ENCODE measurements at places on chromosomes 2 and 18.

- no peak for DNase-seq
Observed at GRCh38 chr2:176083796-176084261, at the start of gene EVX2. EVX2 (minus strand) TSS chr2:176083962; CDS start chr2:176083776, 186 bp downstream.

- DNase-seq = no peak
Observed at GRCh38 chr2:95323347-95324155, 26.4 kb downstream of the KCNIP3 start.

GRCh38 chr18:72612894-72613533 lies 68.9 kb upstream of the CBLN2 start:
- DNase-seq = no peak

DNA sequence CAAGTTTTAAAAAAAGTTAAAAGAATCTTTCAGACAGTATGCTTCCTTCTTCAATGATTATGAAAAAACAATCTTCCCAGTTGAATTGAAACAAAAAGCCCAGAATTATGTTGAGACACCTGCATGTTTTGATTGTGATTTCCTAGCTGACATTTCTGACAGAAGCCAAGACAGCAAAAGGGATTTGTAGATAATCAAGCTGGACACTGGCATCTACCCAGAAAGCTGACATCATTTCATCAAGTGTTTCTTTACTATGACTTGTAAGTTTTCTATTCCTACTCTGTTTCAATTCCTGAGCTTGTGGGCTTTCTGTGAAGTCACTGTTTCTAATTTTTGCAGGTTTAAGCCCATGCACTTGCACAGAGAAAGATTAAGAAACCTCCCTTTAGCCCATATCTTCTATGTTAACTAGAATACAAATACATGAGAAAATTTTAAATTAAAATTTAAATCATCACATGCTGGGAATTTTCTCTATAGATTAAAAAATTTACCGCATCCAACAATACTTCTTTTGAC lies 82.9 kb upstream of the CCDC85A start:
- DNase-seq = no peak

- no peak for DNase-seq
Observed at GRCh38 chr18:55386545-55386944, 201.4 kb downstream of the TCF4 start.

GRCh38 chr2:166637051-166637450 lies 143.0 kb upstream of the SCN7A start:
- DNase-seq = no peak

- no peak for DNase-seq
Observed at GRCh38 chr2:190959911-190960788, 53.8 kb downstream of the STAT1 start.

GRCh38 chr18:55457028-55457427 lies 131.0 kb downstream of the TCF4 start:
- DNase-seq = no peak

DNA sequence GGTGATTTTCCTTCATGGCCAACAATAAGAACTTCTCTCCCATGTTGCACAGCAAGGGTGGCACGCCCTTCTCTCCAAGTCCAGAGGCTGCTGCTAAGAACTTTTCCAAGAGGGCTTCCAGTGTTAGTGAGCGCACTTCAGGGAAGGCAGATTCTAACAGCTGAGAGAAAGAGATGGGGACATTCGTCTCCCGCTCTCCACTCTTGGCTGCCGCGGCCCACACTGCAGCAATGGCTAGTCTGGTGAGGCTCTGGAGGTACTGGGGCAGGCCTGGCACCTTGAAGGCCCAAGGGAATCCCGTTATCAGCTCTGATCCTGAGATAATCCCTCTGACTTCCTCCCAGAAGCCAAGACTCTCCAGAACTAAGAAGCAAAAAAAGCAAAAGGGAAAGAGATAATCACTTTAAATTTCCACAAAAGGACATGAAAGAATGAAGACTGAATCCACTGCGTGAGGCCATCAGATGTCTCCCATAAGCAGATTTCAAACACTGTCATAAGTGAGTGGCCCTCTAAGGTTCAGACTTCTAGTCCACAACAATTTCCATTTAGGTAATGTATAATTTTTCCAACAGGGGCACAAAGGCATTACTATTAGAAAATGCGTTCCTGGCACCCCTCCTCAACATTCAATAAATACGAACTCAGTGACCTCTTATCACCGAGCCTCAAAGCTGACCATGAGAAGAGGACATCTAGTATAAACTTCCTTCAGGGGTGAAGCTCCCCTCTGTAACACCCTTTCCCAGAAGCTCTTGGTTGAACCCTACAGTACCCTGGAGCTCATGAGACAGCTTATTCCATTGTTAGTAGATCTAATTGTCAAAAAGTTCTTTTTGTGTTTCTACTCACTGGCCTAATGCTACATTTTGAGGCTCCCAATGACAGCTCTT lies 66.7 kb upstream of the ZFP36L2 start:
- DNase-seq = no peak

DNA sequence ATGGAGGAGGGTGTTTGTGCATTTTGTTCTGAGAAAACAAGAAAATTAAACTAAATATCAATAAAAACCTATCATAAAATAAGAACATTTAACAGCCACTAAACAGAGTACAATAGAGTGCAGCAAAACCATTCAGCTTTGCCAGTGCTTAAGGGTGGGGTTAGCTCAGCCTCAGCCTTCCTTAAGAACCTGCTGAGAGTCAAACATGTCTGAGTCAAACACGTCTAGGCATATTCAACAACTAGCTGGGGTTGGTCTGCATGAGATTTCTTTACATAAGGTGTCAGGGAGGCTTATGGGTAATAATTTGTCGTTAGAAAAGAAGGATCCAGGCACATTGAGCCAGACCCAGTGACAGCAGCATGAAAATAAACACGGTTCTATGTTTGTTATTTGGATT lies 298.2 kb downstream of the SP3 start:
- DNase-seq = no peak

DNA sequence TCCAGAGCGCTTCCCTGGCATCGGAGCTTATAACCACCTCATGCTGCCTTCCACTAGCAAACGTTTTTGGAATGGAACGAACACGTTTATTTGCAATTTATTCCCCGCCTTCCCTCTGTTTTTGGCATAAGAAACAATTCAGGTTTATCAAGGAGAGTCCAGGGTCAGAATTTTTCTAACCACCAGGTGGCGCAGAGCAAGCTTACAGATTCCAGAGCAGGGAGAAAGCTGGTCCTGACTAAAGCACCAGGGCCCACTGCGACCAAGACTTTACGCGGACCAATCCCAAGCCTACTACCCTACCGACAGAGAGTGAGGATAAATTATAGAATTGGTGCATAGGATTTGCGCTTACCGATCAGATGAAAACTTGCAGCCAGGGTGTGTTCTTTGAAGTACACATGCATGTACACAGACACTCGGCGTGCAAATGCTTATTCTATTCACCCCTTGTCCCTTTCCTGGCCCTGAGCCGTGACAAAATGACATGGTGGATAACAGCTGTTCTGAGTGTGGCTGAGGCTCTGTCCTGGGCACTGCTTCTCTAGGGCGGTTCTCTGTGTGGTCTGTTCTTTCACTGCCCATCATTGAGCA lies 34.7 kb downstream of the NAPG start:
- DNase-seq = no peak

GRCh38 chr18:54532222-54532621 lies 58.8 kb upstream of the DYNAP start:
- DNase-seq = no peak

DNA sequence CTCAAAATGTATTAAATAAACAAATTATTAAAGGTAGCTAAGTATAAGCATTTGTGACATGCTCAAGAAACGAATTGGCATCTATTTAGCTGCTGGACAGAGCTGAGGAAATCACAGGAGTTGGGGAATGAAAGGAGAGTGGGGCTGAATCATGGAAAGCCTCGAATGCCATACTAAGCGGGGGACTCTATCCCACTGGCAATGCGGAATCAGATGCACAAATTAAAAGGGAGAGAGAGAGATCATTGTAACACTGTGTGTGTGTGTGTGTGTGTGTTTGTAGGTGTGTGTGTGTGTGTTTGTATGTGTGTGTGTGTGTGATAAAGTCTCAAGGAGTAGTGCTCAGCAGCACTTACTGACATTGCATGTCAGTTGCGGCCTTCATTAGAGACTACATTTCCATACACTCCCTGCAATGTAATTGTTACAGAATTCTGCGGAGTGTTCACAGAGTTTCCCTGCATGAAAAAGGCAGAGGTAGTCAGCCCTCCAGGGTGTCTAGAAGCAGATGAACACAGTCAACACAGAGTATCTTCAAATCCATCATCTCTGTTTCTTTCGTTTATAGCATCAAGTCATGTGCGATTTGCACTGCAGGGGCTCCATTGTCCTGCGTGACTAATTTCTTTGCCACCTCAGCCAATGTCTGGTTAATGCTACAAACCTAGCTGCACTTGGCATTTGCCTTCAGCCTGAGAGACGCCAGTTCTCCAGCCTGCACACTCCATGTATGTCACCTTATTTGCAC lies 111.7 kb upstream of the CYRIA start:
- no peak for DNase-seq

DNA sequence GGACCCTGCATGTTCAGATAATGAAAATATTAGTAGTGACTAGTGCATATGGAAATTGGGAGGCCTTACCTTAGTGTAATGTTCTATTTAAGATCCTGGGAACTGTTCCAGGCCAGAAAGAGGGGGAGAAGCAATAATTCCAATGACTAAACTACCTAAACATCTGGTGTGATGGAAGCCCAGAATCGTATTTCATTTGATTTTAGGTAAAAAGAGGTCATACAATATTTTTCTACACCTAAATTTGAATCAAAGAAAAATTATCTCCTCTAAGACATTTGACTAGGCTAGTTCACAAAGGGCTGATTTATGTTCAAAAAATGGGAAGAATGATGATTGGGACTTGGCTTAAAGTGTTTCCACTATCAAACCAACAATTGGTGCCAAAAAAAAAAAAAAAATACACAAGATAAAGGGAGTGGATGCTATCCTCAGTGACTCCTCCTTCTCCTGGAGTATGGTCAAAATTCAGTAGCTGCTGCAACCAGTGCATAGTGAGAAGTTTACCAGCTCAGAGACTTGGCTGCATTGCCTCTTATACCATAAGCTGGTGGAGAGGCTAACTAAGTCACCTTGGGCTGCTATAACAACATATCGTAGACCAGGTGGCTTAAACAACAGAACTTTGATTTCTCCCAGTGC lies 1038.3 kb upstream of the ACVR2A start:
- no peak for DNase-seq

- no peak for DNase-seq
Observed at GRCh38 chr2:103254611-103255010, 492.8 kb downstream of the TMEM182 start.

GRCh38 chr2:123916531-123916930 lies 108.6 kb upstream of the CNTNAP5 start:
- no peak for DNase-seq

- DNase-seq = peak; percentile 79
Observed at GRCh38 chr2:68908392-68908970, 37.3 kb upstream of the BMP10 start.

Measured in T-helper 22 cell (primary cell).